ENCODE measurements at places on chromosomes 13 and 19.

DNA sequence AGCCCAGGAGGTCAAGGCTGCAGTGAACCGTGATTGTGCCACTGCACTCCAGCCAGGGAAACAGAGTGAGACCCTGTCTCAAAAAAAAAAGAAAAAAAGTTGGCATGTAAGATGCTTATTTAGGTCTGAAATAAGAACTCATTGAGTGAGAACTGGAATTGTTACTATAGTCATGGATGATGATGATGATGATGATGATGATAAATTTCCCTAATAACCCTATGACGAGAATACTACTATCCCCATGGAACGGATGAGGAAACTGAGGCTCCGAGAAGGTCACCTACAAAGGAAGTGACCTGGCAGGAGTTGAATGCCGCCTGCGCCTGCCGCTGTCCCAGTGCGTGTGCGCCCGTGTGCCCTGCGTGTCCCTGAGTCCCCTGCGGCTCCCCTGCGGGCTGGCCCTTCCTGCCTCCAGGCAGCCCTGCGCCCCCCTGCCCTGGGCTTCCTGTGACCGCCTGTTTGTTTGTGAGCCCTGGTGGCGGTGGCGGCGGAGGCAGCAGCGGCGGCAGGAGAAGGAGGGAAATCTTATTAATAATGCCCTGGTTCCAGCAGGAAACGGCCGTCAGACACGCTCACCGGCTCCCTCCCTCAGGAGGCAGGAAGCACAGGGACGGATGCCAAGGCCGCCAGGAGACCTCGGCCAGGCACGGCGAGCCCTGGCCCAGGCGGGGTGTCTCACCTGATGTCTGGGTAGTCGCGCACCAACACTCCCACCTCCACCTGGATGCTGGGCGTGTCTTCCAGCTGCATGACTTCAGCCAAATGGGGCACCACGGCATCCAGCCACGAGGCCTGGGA lies 29.6 kb downstream of the EXOC3L2 start:
- DNase-seq: no peak

DNA sequence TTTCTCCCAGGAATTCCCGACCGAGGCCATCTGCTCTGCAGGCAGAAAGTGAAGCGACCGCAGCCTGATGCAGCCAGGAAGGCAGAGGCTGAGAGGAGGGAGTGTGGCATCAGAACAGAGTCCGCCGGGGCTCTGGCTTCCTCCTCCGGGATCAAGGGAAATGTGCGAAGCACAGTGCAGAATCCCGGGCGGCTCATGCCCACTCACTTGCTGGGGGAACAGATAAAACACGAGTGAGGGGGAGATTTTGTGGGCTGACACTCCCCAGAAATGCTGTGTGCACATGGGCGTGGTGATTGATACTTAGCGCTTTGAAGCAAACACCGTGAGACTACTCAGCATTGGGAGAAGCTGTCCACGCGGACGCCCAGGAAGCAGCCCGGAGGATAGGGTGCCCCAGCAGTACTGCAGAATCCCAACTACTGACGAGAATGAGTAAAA lies 75.3 kb upstream of the POMP start:
- no peak for DNase-seq

DNA sequence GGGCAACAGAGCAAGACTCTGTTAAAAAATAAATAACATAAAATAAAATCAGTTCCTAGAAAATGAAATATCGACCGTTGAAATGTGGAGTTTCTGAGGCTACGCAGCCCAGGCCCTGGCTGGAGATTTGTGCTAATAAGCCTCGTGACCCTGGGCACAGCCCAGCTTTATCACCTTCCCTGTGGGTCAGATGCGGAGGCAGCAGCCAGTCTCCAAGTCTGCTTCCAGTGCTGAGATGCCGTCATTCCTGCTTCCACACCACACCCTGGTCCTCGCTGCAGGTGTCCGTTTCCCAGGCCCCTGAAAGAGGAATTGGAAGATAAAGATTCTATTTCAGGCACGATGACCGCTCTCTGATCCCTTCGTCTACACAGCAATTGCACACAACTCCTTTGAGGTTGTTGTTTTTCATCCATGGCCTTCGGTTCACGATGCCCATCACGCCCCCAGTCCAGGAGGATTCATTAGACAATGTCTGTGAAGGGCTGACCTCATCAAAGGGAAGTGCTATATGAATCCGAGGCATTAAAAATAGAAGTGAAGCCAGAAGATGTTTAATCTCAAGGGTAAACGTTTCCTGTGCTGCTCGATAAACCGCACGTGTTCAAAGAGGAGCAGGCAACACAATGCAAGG lies 48.3 kb upstream of the ATP11A start:
- DNase-seq: no peak

- DNase-seq: no peak
These were observed 5.1 kb downstream of the TBCB start for GRCh38 chr19:36120092-36120983.

GRCh38 chr19:6378041-6378440 lies 2.3 kb upstream of the PSPN start:
- DNase-seq: no peak

- DNase-seq: no peak
These were observed 332.6 kb upstream of the TMTC4 start for GRCh38 chr13:101007245-101007644.

DNA sequence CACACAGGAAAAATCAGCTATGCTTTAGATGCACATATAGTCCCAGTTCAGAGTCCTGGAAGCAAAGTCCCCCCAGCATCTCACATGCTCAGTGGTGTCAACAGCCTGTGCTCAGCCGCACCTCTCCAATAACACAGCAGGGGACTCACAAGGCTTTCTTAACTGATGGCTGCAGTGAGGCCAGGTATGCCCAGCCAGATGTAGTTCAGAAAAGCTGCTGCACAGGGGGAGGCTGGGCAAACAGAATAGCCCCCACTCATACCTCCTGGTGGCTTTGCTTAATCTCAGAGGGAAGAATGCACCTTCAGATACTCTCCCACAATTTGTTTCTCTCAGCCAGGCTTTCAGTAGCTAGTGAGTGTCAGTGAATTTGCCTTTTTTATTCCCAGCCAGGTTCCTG lies 33.4 kb downstream of the FAM124A start:
- DNase-seq: no peak

- DNase-seq: no peak
These were observed 8.1 kb downstream of the SELENOW start for GRCh38 chr19:47786566-47786965.

GRCh38 chr13:113209336-113209758 lies at the start of gene CUL4A:
CUL4A (plus strand) TSS chr13:113209613; CDS start chr13:113209628, 15 bp downstream.
- peak; percentile 68 for DNase-seq
